ENCODE measurements at places on chromosomes 3 and 15. TPM values are rescaled to one million over a fixed set of nuclear protein-coding genes. Genes with fewer than 3 reads are reported as not detected.
A peak's percentile ranks its signal among the peaks of the same experiment; 100 is the strongest.

DPPA2 gene
- not detected for total RNA-seq

GRCh38 chr15:35958021-35958420 is 412.1 kb upstream of the DPH6 start:
- no peak for DNase-seq

FEZF2 gene
- total RNA-seq, result not detected

- no peak for DNase-seq
Measured at GRCh38 chr3:179224584-179224983, 26.3 kb downstream of the KCNMB3 start.

IFRD2 gene
- 116 TPM for total RNA-seq

GOLGA8N gene
- total RNA-seq, result 4.0 TPM

GRCh38 chr15:70902107-70902506 is 9.5 kb downstream of the LRRC49 start:
- peak; percentile 24 for DNase-seq

Data from NCI-H460 (cell line).